ENCODE measurements at places on chromosomes 4 and X.

DNA sequence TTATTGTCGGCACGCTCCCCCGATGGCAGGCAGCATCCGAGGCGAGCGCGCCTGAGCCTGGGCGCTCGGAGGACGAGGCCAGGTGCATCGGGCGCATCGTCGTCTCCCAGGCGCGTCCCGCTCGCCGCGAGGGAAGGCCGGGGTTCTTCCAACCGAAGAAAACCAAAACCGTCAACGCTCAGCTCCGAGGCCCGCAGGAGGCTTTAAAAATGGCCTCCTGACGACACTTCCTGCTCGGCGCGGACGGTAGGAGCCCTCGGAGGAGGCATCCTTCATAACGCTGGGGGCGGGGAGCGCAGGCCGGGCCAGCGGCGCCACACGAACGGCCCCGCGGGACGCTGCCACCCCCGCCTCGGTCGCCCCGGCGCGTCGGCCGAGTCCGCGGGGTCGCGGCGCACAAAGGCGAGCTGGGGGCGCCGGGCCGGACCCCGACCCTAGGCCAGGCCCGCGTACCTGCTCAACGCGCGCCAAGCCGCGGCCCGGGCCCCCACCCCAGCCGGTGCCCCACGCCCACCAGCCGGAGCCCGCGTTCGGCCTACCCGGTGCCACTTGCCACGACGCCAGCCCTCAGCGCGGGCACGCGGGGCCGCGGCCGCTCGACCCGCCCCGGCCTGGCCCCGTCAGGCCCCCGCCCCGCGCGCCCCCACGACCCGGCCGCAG is 501 bp downstream of the ZNF518B start:
- no peak for DNase-seq

- DNase-seq, result no peak
These were observed 132.2 kb downstream of the BMPR1B start for GRCh38 chr4:94889946-94890345.

GRCh38 chrX:1610166-1610565 is 4.7 kb upstream of the ASMT start:
- DNase-seq, result no peak

- no peak for DNase-seq
These were observed 104.6 kb upstream of the PRKG2 start for GRCh38 chr4:81319657-81320056.

DNA sequence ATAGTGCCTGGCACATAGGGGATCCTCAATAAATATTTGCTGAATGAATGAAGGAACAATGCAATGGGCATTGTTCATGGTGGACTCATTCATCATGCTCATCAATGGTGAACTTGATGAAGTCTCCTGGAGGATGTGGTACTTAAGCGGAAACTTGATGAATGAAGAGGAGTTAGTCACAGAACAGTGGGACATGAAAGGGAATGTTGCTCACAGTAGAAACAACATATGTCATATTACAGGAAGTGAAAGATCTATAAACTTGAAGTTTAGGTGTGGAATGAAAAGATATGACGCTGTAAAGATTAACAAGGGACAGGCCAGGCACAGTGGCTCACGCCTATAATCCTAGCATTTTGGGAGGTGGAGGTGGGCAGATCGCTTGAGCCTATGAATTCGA is 224.1 kb downstream of the PPP3CA start:
- DNase-seq, result no peak

DNA sequence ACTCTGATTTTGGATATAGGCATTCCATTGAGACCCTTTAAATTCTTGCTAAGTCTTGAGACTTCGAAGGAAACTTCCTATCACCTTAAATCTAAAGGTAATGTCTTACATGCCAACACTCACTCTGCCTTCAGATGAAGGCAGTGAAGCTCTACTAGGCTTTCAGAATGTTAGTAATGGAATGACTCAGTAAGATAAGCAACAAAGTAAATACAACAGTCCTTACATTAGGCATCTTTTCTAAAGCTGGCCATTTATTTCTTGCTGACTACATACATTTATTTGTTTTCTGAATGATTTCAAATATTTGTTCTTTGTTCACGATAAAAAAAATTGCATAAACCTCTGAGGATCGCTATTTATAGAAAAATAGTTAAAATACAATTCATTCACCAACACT is 43.5 kb downstream of the ASIC5 start:
- DNase-seq, result no peak

GRCh38 chr4:171668403-171668802 is 144.8 kb upstream of the GALNTL6 start:
- no peak for DNase-seq

DNA sequence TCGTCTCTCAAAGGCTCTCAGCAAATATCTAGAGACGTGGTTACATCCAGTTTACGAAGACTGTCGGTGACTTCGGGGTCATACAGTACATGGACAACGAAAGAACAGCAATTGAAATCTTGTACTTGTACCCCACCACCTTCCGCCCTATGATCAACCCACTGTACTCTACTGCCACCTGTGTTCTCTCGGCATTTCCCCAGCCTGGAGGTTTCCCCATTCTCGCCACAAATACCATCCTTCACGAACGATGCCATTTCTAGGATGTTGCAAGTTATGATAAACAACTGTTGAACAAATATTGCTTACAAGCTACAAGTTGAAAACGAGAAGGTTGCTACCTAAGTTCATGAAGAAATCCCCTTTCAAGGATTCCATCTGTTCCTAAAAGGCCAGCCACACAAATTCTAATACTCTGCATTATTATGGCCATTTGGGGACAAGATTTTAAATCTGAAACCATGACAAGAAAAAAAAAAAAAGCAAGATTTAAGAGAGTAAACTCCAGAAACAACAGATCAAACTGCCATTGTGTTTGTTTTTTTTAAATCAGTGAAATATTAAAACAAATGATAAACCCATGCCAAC is 1.6 kb downstream of the APBB2 start:
- DNase-seq, result no peak

- no peak for DNase-seq
These were observed 272.2 kb upstream of the CASK start for GRCh38 chrX:42195506-42195905.

- no peak for DNase-seq
These were observed 24.0 kb downstream of the FHDC1 start for GRCh38 chr4:152960082-152960481.

- DNase-seq, result no peak
These were observed 1153.0 kb downstream of the C4orf33 start for GRCh38 chr4:130249002-130249401.

DNA sequence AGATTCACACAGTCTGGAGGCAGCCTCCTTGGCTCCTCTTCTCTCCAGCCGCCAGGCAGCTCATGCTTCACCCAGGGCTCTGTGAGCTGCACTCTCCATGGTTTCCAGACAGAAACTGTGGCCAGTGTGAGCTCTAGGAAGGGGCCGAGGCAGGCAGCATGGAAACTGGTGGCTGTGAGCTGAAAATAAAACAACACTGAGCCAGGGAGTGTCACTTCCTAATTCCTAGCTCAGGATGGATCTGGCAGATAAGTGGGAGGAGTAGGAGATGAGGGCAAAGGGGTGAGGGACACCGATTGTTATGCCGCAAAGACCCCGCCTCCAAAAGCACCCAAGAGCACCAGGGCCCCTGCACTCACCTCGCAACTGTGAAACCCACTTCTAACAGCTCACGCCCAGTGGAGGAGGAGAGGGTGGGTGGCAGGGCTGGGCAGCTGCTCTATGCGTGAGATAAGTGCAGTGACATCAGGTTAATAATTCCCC is 69.8 kb downstream of the FHDC1 start:
- no peak for DNase-seq

DNA sequence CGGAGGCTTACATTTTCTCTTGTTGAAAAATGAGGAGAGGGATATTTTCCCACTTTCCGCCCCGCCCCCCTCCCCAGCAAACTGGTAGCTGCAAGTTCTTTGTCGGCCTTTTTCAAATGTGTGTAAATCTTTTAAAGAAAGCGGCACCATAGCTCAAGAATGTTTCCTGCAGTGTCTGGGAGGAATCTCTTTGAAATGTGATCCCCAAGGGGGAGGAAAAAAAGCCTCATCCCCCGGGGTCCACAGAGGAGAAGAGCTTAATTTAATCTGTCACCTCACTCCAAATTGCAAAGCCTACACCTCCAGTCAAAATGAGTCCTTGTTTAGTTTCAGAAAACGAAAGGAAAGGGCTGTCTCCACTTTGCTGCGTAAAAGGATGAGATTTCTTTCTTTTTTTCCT is 34.8 kb downstream of the ASMT start:
- no peak for DNase-seq

DNA sequence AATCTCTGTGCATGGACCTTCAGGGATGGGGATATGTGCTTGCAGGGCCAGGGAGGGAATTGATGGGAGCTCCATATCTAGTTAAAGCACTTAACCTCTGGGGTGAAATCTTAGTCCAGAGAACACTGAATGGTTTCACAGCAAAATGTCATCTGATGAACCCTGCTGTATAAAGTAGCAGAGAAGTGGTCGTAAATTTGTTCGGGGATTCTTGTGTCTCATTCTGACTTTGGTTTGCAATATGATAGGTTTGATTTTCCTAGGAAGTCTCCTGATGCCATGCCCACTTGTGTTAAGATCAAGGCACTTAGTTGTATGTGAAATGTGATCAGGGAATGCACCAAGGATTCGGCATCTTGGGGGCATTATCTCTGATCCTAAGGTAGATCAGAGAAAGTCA is 96.9 kb downstream of the NHS start:
- DNase-seq, result no peak

GRCh38 chr4:113524505-113525186 is 236.9 kb downstream of the CAMK2D start:
- DNase-seq, result no peak

- DNase-seq, result no peak
These were observed 41.0 kb upstream of the AGA start for GRCh38 chr4:177483271-177483670.

GRCh38 chrX:56963377-56963776 is 32.0 kb downstream of the SPIN3 start:
- DNase-seq, result no peak

DNA sequence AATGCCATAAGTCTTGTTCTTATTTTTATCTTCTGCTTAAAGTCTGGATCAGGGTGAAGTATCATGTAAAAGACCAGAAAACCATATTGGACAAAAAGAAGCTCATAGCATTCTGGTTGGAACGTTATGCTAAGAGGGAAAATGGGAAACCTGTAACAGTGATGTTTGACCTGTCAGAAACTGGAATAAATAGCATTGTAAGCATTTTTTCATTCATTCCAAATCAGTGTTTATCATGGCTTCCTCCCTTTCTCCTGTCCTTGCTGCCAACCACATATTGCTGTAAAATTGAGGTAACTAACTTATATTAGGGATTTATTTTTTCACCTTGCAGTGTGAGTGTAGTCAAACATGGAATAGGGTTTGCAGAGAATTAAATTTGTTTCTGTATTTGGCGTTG is 23.8 kb downstream of the MOSPD2 start:
- no peak for DNase-seq

DNA sequence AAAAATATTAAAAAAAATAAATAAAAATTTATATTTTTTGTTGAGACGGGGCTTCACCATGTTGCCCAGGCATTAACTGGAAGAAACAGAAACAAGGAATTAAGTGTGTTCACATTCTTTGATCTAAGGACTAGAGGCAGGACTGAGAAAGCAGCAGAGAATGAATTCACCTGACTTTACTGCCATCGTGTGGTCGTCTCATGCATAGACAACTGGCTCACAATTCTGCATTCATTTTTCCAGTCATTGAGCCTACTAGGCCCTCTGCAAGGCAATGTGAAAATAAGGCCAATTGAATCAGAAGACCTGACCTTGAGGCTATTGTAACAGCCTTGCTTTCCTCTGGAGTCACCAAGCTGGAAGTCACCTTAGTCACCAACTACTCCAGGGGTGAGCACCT is 37.4 kb downstream of the LHFPL1 start:
- DNase-seq, result peak; percentile 1

DNA sequence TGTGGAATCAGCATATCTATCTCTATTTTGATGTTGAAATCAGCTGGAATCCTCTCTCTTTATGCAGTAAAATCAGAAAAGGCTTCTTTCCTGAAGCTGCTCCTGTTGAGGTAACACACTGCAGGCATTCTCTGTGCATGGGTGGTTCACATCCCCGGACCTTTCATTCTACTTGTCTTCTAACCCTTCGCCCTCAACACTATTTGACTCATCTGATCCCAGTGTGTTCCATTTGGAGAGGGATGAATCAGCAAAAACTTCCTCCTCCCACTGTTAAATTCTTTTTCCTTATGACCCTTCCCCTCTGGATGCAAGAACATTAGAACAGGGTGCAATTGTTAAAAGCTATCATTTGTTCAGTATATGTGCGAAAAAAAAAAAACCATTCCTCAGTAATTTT is 67.4 kb downstream of the RNF150 start:
- DNase-seq, result no peak
